ENCODE measurements at places on chromosomes 1 and 21.

GRCh38 chr21:29938776-29939103 is 1.1 kb downstream of the GRIK1 start:
- DNase-seq = no peak

DNA sequence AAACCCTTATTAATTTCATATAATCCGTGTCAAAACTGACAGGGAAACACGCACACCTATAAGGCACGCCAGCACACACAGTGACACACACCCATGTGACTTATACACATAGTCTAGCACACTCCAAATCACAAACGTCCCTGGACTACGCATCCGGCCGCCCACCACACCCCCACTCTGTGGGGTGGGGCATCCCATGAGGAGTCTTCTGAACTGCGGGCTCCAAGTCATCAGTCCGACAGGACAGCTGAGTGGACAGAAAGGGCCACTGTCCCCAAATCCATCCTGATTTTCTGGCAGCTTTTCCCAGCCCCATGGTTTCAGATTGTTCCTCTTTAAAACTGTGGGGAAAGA is 829 bp downstream of the PEA15 start:
- no peak for DNase-seq

DNA sequence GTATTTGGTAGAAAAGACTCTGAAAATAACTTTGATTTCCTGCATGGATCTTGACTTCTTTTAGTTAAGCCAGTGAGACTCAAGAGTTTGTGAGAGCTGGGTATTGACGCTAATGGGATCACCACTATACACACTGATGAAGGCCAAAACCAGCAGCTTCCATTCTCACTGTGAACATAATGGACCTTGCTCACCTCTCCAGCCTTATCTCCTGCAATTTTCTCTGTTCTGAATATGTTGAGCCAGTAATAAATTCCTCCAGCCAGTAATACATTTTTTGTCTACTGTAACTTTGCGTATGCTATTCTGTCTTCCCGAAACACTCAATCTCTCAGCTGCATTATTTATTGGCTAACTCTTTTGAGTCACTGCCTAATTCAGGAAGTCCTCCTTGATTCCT is 111.6 kb upstream of the PPP2R5A start:
- no peak for DNase-seq

- no peak for DNase-seq
Observed at GRCh38 chr1:26690576-26691031, 5.2 kb upstream of the ARID1A start.

GRCh38 chr1:109149874-109150601 is 36.1 kb downstream of the ELAPOR1 start:
- no peak for DNase-seq

- DNase-seq = no peak
Observed at GRCh38 chr1:33349081-33349759, 28.3 kb upstream of the A3GALT2 start.

DNA sequence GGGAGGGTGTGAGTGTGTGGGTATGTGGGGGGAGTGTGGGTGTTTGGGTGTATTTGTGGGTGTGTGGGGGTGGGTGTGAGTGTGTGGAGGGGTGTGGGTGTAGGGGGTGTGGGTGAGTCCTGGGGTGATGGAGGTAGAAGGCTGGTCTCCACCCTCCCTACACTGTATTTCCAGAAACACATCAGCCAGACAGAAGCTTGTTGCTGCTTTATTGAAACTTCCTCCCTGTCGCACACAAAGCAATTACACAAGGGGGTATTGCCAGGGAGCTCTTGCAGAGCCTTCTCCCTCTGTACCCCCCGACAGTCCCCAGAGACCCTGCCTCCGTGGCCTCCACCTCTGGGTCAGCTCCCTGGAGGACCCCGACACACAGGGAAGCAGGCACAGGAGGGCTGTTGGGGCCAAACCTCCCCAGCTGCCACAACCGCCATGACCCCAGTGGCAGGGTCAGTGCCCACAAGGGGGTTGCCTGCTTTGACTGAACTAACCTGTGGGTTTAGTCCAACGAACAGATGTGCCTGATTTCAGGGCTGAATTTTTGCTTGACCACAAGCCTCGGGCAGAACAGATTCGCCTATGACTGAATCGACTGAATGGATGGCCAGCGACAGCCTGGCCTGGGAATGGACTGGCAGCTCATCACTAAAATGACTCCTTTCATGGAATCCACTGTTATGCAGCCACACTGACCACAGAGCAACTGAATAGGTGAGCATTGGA is 9.1 kb upstream of the MATN1 start:
- DNase-seq = no peak

DNA sequence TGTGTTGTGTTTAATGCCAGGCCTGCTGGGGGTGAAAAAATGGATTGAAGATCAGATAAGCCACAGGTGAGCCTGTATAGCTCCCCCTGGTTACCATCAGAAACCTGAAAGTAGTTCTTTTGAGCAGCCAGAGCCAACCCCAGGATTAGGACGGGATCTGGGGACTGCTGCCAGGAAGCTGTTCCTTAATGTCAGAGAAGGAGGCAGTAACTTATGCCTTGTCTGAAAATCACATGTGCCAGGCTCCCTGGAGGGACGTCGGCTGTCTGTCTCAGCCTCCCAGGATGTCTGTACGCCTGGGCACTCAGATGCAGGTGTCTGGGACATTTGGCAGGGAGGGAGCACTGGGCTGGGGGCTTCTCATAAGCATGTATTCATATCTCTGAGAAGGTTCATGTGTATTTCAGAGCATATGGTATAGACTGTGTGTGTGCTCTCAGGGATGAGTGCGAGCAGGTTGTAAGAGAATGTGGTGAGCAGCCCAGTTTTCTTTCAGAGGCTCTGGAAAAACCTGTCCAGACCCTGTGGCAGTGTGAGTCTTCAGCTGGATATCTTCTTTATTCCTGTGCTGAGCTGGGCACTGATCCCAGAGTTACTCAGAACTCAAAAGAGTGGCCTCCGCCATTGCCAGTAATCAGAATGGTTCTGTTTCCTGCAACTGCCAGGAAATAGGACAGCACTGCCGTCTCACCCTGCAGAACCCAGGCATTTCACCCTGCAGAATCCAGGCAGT is 2.8 kb downstream of the FAM43B start:
- no peak for DNase-seq

- DNase-seq = no peak
Observed at GRCh38 chr1:56099766-56100265, 479.5 kb downstream of the PLPP3 start.

- no peak for DNase-seq
Observed at GRCh38 chr21:36647279-36648093, 51.4 kb upstream of the SIM2 start.

- DNase-seq = no peak
Observed at GRCh38 chr1:30933874-30934252, 25.3 kb upstream of the SDC3 start.

DNA sequence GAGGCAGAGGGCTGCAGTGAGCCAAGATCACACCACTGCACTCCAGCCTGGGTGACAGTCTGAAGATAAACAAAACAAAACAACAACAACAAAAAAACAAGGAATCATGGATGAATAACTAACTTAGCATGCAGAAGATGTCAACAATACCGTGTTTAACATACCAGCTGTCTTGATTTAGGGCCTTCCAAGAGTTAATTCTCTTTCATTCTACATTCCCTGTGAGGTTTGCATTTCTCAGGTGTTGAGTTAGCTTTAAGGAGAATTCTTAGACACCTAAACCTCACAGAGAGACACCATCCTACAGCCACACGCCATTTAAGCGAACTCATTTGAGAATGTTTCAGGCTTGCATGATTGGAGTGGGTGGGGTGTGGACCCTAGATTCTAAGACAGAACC is 363.1 kb upstream of the RUNX1 start:
- no peak for DNase-seq

DNA sequence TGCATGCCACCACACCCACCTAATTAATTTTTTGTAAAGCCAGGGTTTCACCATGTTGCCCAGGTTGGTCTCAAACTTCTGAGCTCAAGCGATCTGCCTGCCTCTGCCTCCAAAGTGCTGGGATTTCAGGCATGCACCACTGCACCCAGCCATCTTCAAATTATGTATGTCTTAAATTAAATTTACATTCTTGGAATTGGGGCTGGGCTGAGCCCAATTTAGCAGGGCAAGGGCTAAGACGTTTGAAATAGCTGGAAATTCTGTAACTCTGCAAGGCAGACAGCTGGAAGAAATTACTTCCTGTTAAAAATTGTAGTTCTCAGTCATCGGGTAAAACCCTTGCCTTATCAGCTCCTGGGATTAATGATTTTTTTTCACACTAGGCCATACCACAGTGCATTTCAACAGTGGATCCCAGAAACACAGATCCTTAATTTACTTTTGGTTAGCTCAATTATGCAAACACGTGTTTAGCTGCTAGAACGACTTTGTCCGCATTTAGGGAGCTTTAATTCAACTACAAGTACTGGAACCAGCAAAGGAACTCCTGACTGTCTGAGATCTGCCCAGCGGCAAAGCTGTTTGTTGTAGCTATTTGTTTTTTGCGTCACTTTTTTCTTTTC is 83.3 kb downstream of the OLFML3 start:
- DNase-seq = no peak

DNA sequence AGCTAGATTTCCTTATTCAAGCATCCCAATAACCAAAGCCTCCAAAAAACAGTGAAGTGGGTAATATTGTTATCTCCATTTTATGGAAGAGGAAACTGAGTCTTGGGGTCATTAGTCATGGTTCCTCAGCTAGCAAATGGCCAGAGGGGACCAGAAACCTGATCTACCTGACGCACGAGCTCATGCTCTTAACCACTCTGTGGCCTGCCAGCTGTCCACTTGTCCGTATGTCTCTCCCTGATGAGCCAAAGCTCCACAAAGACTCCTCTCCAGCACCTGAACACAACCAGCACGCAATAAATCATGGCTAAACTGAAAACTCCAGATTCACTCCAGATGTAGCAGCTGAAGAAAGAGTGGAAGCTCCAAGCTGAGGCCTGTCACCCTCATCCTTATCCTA is 5.8 kb downstream of the CAPN8 start:
- DNase-seq = no peak
